ENCODE measurements at places on chromosomes 1 and 21. TPM values are rescaled to one million over a fixed set of nuclear protein-coding genes. Genes with fewer than 3 reads are reported as not detected.

The ST7L gene
- total RNA-seq = 21.2 TPM

The HAO2 gene
- total RNA-seq = not detected

The SPRR2A gene
- not detected for total RNA-seq

The SLC35F3 gene
- total RNA-seq = 0.89 TPM

All from mucosa of descending colon (tissue), 3 donors.